ENCODE measurements at places on chromosomes 11 and 22.

- no peak for DNase-seq
These were observed 186.1 kb downstream of the TBC1D22A start for GRCh38 chr22:46948411-46949144.

DNA sequence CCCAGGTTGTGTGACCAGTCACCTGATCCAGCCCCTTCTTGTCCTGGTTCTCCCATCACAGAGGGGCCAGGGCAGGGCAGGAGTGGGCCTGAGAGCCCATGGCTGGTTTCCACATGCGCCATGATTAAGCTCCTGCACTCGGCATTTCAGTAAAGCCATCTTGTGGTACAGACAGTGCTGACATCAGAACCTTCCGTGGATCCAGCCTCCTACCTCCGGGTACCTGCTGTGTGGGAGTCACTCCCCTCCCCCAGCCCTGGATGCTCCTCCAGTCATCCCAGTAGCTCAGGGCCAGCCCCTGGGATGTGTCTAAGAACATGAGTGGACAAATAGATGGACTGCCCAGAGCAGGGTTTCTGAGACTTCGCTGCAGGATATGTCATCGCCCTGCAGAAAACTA, 22.1 kb upstream of the MGAT3 start:
- no peak for DNase-seq

DNA sequence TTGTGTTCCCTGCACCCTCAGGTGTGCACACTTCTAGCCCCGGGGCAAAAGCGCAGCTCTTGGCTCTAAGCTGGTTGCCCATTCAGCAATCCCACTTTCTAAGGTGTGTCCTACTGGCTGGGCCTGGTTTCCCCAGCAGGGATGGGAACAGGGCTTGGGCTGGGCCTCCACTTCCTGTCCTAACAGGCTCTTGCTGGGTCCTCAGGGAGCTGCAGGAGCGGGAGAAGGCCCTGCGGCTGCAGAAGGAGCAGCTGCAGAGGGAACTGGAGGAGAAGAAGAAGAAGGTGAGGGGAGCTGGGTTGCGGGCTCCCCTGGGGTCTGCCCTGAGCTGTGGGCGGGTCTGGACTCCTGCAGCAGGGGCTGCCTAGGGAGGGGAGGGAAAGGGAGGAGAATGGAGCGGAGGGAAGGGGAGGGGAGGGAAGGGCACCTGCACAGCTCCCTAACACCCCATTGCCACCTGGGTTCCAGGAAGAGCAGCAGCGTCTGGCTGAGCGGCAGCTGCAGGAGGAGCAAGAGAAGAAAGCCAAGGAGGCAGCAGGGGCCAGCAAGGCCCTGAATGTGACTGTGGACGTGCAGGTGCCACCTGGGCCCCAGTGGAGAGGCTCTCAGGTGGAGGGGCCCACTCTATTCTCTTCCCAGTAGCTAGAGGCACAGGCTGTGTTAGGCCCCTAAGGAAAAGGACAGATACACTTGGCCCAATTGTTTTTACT, 24.6 kb downstream of the INCENP start:
- no peak for DNase-seq

DNA sequence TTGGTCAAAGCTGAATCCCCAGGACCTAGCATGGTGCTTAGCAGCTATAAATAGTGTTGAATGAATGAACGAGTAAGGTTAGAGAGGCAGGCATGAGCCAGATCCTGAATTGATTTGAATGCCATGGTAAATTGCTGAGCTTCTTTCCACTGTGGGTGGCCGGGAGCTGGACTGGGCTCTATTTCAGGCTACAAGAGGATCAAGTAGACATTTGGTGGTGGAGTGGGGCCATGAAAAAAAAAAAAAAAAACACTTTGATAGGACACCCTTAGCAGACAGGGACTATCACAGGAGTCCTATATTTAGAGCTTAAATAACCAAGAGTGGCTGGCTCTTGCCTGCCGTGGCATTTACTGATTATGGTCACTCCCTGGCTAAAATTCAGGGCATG, 77.6 kb downstream of the MIAT start:
- no peak for DNase-seq

- no peak for DNase-seq
These were observed 108.5 kb upstream of the SORL1-AS1 start for GRCh38 chr11:121561240-121561639.

DNA sequence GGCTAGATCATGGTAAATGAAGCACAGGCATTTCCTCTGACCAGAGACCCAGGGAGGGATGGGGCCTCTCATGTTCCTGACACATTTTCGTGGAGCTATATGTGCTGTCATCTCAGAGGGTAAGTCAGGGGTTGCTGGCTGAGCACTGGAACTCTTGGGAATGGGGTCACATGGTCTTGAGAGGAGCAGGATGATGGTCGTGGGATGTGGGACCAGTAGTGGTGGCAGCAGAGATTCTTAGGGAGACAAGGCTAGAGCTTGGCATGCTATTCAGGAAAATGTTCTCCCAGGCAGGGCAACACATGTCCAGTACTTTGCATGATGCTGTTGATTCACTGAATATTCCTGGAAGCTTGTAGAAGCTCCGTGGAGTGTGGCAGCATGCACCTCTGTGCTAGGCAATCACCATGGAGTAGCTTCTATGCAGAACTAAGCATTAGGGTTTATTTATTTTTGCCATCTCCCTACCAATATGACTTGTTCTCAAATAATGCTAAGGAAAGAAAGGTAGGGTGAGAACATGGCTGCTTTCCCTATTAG, 31.4 kb upstream of the TTC12 start:
- no peak for DNase-seq

DNA sequence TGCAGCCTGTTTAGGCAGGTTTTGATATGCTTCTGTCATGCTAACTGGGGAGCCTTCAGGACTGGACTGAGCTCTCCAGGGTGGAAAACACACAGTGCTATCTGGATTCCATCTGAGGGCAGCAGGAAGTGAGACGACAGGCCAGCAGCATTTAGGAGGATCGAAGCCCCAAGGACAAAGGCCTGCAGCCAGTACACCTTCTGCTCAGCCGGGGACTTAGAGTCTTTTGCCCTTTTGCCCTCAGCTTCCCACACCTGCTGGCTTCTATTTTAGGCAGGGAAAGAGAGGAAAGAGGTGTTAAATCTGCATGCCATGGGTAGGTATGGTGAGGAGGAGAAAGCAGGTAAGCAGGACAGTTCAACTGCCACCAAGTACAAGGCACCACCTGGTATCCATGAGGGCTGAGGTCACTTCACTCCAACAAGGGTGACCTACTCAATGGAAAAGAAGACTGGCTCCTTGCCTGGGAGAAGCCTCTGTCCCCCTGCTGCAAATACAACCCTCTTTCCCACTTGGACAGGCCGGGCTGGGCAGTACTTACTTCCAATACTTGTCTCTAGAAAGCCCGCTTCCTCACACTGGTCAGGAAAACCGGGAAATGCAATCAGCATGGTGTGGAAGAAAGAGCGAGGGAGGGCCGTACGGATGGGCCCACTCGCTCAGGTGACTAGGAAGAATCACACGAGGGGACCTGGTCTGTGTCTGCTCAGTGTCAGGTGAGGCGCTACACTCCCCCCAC, 12.3 kb downstream of the LARGE2 start:
- no peak for DNase-seq

DNA sequence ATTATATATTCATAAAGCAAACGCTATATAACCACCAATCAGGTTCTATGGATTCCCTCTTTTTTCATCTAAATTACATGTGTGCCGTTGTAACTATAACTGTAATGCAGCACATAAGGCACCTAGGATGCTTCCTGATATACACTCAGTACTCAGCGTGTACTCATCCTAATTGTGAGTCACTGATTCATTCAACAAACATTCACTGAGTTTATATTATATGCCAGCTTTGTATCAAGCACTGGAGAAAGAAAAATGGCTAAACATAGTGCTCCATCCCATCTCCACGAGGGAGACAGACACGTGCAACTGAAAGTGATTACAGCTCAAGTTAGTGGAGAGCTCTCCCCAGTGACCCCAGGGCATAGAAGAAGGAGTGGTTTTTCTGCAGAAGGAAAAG, 49.9 kb upstream of the SYN3 start:
- DNase-seq = no peak

DNA sequence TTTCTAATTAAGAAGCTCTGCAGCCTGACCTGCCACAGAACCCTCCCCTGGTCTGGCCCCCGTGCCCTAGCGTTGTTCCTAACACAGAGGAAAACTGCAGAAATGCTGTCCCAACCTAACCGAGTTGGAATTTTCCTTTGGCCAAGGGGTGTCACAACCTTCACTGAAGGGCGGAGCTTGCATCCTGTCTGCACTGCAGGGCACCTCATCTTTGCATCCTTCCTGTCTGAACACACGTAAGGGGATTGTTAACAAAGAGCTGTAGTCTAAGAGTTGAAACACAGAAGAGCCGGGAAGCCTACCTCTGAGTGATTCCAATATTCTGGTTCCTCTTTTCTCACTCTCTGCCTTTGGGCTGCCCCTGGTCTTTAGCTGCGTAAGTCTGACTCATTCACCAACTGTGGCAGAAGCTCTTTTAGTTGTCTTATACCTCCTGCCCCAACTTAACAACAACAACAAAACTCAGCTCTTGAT, 1.6 kb downstream of the DIXDC1 start:
- DNase-seq = peak; percentile 24

GRCh38 chr11:79253280-79253679, 187.6 kb downstream of the TENM4 start:
- no peak for DNase-seq

GRCh38 chr22:44411226-44412135, 86.6 kb downstream of the RTL6 start:
- DNase-seq = no peak

- DNase-seq = no peak
These were observed 184.4 kb downstream of the CEP164 start for GRCh38 chr11:117511931-117512539.

DNA sequence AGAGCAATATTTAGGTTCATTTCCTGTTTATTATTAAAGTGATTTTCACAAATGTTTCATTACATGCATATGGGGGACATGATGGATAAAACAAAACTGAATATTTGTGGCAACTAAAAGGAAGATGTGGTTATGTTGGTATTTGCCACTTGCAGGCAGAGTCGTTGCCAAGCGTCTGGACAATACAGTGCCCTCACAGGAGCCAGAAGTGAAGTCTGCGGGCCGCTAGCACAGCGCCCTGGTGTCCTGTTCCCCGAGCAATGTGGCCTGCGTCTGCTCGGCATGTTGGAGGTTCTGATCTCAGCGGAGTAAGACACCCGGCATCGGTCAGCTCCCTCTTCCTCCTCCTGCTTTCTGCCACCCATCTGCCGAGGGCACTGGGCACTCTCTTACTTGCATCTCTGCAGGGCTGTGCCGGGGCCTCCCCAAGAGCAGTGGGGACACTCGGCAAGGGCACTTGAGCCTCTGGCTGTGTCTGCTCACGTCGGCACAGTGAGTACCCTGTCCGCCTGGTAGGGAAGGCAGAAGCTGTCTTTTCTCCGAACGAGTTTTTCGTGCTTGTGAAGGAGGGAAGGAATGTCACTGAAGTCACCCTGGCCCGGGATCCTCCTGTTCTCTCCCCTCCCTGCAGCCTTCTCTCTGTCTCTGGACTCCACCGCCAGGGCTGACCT, 10.5 kb upstream of the TTLL12 start:
- DNase-seq = no peak

DNA sequence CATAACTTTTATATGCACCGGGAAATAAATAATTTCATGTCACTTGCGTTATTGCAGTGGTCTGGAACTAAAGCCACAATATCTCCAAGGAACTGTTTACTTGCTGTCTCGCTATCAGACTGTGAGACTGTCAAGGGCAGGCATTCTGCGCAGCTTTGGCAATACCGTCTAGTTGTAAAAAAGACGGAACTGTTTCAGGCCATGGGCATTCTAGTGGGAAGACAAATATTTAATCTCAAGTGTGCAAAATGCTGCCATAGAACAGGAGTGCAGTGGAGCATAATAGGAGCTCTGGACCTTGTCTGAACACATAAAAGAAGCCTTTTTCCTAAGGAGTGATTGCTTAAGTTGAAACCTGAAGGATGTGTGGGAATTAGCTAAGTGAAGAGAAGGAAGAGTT, 53.8 kb downstream of the PACS1 start:
- DNase-seq = no peak

Data from naive thymus-derived CD8-positive, alpha-beta T cell (primary cell).